ENCODE measurements at places on chromosomes 6 and 20.

DNA sequence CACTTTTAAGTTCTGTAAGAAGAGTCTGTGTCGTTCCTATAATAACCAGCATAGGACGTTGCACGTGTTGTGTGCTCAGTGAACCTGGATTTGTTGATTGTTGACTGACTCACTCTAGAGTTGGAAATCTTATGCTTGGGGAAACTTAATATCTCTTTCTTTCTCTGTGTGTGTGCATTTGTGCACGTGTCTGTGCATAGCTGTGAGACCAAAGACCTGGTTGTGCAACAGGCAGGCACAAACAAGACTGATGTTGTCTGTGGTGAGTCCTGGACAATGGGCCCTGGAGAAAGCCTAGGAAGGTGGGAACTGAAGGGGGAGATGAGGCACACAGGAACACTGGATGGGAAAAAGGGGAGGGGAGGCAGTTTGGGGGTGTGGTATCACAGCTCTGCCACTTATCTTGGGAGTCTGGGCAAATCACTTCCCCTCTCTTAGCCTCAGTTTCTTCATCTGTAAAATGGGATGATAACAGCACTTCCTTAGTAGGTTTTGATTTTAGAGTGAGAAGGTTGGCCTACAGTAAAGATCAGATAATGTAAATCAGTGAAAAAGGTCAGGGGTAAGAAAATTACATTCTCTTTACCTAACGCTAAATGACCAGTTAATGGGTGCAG is 8.4 kb downstream of the CD40 start:
- no peak for DNase-seq

- no peak for DNase-seq
Observed at GRCh38 chr20:58700121-58700821, 7.7 kb downstream of the NPEPL1 start.

DNA sequence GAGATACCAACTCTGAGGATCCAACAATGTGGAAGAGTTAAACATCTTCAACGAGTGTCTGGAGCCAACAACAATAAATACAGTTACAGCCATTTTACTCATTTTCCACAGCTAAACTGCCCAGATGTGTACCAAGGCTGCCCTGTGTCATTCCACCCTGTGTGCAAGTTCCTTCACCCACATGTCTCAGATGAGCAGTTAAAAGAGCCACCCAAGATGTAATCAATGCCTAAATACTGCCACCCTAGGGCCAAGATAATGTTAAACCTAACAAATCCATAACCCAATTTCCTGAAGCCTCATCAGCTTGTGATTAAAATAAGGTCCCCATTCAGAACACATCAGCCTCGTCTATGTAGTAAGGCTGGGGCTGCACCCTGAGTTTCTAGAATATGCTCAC is 59.9 kb downstream of the GMDS start:
- no peak for DNase-seq

GRCh38 chr6:158826819-158827501 is 7.8 kb upstream of the EZR start:
- DNase-seq, result no peak

DNA sequence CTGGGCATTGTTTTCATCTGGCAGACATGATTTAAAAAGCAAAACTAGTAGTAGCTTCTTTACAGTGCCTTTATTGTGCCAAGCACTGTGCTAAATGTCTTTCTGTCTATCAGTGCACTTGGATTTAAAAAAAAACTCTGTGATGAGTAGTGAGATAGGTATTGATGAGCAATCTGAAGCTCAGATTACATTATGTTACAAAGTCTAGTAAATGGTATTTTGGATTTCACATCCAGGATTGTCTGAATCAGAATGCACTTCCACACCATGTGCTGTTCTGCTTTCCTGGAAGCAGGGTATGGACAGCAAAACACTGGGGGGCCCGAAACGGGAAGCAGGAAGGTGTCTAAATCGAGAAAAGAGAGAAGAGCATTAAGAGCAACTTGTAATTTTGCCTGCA is 103.4 kb upstream of the CCN2 start:
- DNase-seq, result no peak

DNA sequence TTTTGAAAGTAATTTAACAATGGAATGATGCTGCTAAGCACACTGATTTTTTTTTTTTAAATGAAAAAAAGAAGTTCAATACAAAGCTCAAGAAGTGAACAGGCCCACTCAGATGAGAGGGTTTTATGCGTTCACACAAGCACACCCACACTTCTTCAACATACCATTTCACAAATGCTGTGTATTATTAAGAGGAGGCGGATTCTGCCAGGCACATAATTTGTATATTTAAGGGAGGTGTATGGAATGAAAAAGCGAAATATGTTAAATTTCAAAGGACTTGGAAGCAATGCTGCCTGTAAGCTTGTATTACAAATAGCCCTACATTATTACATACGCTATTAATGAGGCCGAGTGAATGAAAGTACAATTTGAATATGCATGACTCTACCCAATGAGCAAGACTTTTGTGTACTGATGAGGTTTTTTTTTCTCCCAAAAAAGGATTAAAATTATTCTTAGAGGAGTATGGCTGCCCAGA is 123.9 kb downstream of the INSM1 start:
- DNase-seq, result no peak

DNA sequence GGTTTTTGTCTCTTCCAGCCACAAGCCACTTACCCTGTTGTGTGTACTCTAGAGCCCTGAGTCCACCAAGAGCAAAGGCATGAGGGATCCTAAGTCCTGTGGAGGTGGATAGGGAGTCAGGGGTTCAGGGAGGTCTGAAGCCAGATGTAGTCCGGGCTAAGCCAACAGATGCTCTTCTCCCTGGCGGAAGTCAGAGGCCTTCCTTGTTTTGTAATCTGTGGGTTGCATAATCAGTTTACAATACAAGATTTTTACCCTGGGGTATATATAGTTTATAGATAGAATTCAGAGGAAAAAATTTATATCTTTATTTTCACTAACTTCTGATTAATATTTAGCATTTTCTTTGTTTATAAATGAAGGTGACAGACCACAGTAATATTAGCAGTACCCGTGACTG is 9.2 kb downstream of the LAMP5 start:
- no peak for DNase-seq

GRCh38 chr20:17282501-17282900 is 55.7 kb downstream of the PCSK2 start:
- no peak for DNase-seq

DNA sequence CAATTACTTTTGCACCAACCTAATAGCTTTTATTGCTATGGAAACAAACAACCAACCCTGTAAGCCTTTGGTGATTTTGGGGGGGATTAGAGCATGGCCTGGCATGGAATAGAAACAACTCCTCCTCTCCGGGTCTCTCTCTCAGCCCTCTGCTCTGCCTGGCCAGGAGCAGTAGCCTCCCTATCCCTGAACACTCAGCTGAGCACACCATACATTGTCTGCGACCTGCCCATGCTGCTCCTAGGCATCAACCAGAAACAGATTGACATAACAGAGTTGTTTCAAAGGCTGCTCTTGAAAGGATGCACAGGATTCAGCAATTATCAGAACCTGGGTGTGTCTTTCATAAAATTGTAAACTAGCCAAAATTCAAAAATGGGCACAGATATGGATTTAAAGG is 29.8 kb upstream of the SMIM28 start:
- DNase-seq, result no peak

DNA sequence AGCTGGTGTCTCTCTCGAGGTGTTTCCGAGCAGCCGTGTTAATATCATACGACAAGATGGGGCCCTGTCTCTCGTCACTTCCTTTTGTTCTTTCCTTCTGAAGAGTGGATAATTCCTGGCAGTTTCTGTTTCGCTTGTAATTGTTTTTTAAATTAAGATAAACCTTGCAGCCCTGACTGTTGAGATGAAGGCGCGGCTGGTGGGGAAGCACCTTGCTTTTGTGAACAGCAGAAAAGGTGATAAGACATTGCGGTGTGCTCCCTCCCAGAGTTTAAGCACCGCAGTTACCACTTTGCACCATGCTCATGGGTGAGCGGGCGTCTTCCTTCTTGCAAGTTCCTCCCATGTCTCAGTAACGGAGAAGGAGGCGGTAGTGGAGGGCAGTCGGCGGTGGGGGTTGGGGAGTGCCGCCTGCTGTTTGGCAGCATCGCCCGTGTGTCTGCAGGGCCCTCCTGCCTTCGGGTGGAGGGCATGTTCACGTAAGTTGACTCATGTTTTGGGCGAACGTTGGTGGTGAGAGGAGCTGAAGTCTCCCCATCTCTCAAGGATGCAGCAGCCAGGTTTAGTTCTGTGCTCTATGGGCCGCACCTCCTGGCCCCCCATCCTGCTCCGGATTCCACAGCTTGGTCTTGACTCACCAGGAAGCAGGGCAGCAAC is 345.9 kb downstream of the TAF4 start:
- no peak for DNase-seq

- DNase-seq, result no peak
Observed at GRCh38 chr6:45971287-45971686, 44.4 kb downstream of the CLIC5 start.

- DNase-seq, result no peak
Observed at GRCh38 chr6:111724505-111724904, 118.8 kb upstream of the TRAF3IP2 start.

DNA sequence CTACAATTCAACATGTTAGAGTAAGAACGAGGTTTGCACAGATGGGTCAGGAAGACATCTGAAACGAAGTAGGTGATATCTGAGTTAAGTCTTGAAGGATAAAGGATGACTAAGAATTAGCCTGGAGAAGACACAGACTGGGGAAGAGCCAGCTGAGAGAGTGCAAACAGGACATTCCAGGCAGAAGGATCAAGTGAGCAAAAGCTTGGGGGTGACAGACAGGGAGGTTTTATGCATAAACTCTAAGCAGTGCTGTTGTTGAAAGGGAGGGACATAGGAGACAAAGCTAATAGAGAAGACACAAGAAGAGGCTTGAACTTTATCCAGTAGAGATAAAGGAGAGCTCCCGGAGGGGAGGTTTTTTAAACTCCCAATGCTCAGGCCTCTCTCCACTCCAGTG is 15.0 kb upstream of the ETV7 start:
- DNase-seq, result no peak

- no peak for DNase-seq
Observed at GRCh38 chr6:63804381-63804956, 168.9 kb downstream of the PHF3 start.

DNA sequence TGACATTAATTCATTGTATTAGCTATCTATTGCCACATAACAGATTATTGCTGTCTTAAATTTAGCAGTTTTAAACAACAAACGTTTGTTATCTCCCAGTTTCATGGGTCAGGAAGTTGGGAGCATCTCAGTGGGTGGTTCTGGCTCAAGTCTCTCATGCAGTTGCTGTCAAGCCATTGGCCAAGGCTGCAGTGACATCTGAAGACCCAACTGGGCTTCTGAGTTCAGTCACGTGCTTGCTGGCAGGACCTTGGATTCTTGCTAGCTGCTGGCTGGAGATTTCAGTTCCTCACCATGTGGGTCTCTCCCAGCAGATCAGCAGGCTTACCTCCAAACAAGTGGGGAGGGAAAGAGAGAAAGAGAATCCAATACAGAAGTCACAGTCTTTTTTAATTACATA is 152.6 kb upstream of the EXOC2 start:
- DNase-seq, result no peak

DNA sequence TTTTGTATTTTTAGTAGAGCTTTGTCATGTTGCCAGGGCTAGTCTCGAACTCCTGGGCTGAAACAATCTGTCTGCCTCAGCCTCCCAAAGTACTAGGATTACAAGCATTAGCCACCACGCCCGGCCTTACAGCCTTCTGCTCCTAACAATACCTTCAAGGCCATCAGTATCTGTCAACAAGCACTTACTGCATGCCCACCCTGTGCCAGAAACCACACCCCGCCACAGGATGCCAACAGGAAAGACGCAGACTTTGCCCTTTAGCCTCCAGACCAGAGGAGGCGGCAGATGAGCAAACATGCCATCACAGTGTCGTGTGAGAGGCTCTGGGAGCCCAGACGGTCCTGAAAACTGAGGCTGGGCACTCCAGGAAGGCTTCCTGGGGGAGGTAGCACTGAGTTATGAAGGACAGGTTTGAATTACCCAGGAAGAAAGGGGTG is 34.7 kb upstream of the TGM3 start:
- no peak for DNase-seq

DNA sequence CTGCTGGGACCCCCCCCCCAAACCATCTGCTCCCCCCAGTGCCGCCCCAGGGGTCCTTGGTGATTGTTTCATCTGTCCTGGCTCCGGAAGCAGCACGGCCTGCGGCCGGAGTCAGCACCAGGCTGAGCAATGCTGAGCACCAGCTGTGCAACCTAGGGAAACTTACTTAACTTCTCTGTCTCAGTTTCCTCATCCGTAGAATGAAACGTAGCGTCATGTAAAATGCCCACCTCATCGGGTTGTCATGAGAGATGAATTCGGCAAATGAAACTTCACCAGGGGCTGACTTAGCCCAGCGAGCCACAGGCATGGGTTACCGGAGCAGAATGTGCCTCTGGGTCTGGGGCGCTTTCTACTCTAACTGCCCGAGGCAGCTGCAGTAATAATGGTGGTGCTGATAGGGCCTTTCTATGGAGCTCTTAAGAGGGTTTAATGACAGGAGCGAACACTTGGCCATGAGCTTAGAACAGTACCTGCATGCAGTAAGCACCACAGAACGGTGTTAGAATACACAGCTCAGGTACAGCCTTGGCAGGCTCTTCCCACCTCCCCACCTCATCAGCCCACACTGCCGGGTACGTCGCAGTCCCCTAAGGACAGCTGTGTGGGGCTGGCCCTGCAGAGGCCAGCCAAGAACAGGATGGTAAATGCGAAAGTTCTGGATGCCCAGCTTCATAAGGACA is 1.7 kb downstream of the THBS2 start:
- DNase-seq, result no peak

All from NCI-H2081 treated with DMSO at 0.1 percent for 48 hours (cell line).